ENCODE measurements at places on chromosomes 7 and 10. TPM values are rescaled to one million over a fixed set of nuclear protein-coding genes. Genes with fewer than 3 reads are reported as not detected.

Gene CCDC172
- total RNA-seq = not detected

Gene SLC26A4
- 7.2 TPM for total RNA-seq

Gene XRCC2
- total RNA-seq = 24.0 TPM

Gene NKX1-2
- total RNA-seq = not detected

Gene PAPOLB
- not detected for total RNA-seq

Gene CRYGN
- total RNA-seq = 0.22 TPM

Gene TMEM213
- not detected for total RNA-seq

Gene PIP
- not detected for total RNA-seq

Gene TSPAN12
- total RNA-seq = not detected

Gene WEE2
- total RNA-seq = 0.12 TPM

Gene FAM237B
- total RNA-seq = not detected

Gene TAF3
- total RNA-seq = 15.1 TPM

Gene KIAA1217
- total RNA-seq = 6.4 TPM

Gene H2BK1
- not detected for total RNA-seq

Gene CPN1
- total RNA-seq = not detected

Gene PCLO
- total RNA-seq = not detected

Gene FGFR2
- not detected for total RNA-seq

Gene BTRC
- total RNA-seq = 19.7 TPM

Gene PIK3CG
- 38.7 TPM for total RNA-seq

Gene RNF148
- total RNA-seq = not detected

Gene ANKRD61
- 0.56 TPM for total RNA-seq

Gene CCDC136
- total RNA-seq = 11.1 TPM

Gene KCNH2
- total RNA-seq = 0.49 TPM

Gene CYP3A7
- total RNA-seq = not detected

Gene CNTNAP2
- not detected for total RNA-seq

Gene VPS50
- 17.0 TPM for total RNA-seq

Gene SFTPA2
- not detected for total RNA-seq

Gene MBL2
- total RNA-seq = not detected

Gene LIPK
- total RNA-seq = not detected

Gene SLC26A3
- total RNA-seq = not detected

Gene ASB10
- total RNA-seq = not detected

Gene PDK4
- total RNA-seq = not detected

Gene ZNF783
- 25.6 TPM for total RNA-seq

Gene C1GALT1
- total RNA-seq = 41.4 TPM

Gene VSTM4
- 0.20 TPM for total RNA-seq

Gene ZNF467
- 0.10 TPM for total RNA-seq

Gene SPDYE18
- total RNA-seq = 0.44 TPM

Gene MBLAC1
- total RNA-seq = 5.5 TPM

Gene MYL7
- total RNA-seq = not detected

Gene FKBP6
- not detected for total RNA-seq

Gene OR2A12
- not detected for total RNA-seq

Gene TMEM236
- 0.05 TPM for total RNA-seq

Gene RARRES2
- not detected for total RNA-seq

Gene ZNF800
- total RNA-seq = 39.1 TPM

Gene HTRA1
- total RNA-seq = not detected

Gene FAM24B
- 13.1 TPM for total RNA-seq
